ACHN (cell line): ENCODE measurements at places on chromosomes 2 and 18.
A peak's percentile ranks its signal among the peaks of the same experiment; 100 is the strongest.

- no peak for DNase-seq
These were observed 9.9 kb upstream of the ABHD3 start for GRCh38 chr18:21714474-21714873.

- no peak for DNase-seq
These were observed 45.1 kb downstream of the LCLAT1 start for GRCh38 chr2:30492185-30492584.

DNA sequence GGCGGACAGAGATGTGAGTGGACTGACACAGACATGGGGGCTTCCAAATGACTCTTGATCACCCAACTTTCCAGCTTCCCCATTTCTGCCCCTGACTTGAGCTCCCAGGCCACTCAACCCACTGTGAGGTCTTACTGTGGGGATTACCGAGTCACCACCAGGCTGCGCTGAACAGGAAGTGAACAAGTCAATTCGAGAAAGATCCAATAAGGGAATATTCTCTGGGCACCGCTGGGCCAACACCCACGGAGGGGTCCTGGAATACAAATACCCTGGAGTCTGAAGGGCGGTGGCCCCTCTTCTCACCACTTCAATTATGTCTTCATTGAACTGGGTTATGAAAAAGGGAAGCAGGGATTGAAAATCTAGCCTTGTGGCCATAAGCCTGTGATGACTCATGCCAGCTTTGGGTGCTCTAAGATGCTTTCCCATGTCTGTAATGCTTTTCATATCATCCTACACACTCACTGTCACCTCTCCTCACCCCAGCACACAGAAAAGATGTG is 37.7 kb downstream of the BCL11A start:
- DNase-seq = peak; percentile 15

DNA sequence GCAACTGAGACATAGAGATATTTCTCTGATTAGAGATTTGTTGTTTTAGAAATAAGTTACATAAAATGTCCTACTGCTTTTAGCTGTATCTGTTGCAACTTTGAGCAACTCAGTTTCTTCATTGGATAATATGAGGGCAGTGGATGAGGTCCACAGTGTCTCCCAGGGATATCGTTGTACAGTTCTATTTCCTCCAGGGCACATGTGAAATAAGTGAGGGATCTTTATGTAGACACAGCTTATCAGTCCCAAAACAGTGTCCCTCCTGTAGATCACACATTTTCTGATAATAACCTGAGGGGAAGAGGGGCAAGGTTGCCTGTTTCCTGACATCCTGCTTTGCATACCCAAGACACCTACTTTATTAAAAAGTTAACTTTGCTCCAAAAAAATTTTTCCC is 1231.2 kb upstream of the ZEB2 start:
- DNase-seq = no peak

- DNase-seq = no peak
These were observed 4.9 kb downstream of the TM4SF20 start for GRCh38 chr2:227374158-227374557.

- DNase-seq = no peak
These were observed 69.6 kb downstream of the ACVR1C start for GRCh38 chr2:157559061-157559460.

GRCh38 chr18:38690626-38691025 is 1125.0 kb upstream of the CELF4 start:
- DNase-seq = no peak

- DNase-seq = no peak
These were observed 1230.6 kb upstream of the CHAC2 start for GRCh38 chr2:52536929-52537460.

- DNase-seq = no peak
These were observed 222.4 kb downstream of the BCL2 start for GRCh38 chr18:63097178-63097577.

GRCh38 chr2:120880381-120880780 is 144.7 kb downstream of the GLI2 start:
- DNase-seq = no peak

GRCh38 chr2:218368621-218369153 is 12.0 kb downstream of the CATIP start:
- DNase-seq = no peak

GRCh38 chr18:58297198-58297597 is 253.2 kb downstream of the NEDD4L start:
- no peak for DNase-seq

DNA sequence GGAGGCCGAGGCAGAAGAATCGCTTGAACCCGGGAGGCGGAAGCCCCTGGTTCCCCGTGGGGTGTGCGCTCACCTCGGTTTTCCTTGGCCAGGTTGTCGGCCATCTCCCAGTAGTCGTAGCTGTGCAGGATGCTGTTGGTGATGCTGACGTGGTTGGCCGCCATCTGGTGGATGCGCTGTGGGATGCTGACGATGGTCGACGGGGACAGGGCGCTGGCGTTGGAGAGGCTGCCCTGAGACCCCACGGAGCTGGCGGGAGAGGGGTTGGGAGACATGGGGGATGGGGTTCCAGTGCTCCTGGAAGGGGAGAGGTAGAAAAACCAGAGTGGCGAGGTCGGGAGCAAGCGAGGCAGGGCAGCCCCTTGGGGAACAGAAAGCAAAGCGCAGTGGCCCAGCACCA is 64.4 kb upstream of the REV1 start:
- DNase-seq = no peak

GRCh38 chr2:177073611-177074010 is 139.0 kb upstream of the HNRNPA3 start:
- no peak for DNase-seq

DNA sequence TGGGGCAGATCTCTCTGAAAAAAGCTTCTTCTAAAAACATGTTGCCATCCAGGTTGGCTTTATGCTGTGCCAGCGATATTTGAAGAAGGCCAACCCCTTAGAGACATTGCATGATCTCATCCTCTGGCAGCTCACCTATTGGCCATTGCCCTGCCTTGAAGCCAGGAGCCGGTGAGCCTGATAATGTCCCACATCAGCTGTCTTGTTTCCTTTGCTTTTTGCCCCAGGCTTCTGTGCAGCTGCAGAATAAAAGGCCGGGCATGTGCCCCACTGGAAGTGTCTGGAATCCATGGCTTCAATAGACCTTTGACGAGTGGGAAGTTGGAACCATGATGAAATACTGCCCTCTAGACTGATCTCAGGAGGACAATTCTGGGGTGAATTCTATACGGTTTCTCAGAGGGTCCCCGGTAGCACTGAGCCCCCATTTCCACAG is 523.5 kb upstream of the ZEB2 start:
- no peak for DNase-seq

DNA sequence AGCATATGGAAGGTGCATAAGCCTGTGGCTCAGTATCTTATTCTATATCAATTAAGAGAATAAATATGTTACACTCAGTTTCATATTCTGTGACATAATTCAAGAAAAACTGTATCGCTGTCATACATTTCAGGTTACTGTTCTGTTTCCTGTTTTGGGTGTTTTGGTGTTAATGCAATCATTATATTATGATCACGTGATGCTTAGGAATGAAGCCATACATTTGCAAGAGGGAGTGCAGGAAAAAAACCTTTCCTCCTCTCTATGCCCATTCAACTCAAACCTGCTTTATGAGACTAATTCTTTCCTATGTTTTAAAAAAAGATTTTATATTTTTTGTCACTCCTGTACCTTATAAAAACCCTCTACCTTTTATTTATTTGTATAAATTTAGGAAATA is 120.8 kb upstream of the DDX18 start:
- no peak for DNase-seq

DNA sequence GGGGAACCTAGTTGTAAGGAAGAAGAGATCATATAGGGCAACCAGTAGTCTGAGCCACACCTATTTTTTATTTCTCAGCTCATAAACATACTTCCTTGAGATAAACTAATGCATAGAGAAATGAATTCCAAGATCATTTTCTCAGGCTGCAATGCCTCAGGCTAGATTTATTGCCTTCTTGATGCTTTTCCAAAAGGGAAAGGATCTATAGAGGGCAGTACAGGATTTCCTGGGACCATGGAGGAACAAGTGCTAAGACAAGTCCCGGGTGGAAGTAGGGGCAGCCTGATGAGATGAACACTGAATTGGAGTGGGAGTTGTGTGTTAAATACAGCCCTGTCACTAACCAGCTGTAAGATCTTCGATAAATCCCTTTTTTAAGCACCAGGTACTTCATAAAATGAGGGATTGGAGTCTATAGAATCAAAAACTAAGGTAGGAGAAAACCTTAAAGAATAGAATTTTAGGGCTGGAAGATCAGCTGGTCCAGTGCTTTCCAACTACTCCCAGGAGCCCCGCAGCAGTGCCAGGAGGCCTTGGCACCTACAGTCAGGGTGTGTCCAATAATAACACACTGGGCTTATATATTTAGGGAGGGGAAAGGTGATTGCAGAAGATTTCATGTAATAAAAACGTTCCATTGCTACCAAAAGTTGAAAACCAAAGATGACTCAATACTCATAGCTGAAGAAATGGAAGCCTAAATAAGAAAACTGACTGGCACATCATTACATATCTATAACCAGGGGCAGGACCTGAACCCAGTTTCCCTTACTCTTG is 58.1 kb downstream of the SERTAD2 start:
- DNase-seq = peak; percentile 58

DNA sequence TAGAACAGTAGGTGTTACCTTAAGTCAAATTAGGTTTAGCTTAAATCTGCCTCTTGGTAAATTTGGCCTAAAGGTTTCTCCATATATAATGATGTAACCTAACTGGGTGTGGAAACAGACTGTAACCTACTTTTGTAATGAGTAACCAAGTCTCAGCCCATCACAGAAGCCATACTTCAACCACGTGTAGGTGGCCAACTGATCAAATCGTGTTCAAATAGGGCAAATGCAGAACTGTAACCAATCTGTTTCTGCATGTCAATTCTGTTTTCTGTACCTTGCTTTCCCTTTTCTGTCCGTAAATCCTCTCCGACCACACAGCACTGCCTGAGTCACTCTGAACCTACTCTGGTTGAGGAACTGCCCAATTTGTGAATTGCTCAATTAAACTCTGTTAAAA is 34.0 kb upstream of the PLA2R1 start:
- DNase-seq = no peak

GRCh38 chr2:233707940-233708644 is 4.6 kb upstream of the UGT1A5 start:
- no peak for DNase-seq

- no peak for DNase-seq
These were observed 25.5 kb upstream of the SNED1 start for GRCh38 chr2:240972636-240973521.
